HT1080 (cell line): ENCODE measurements at places on chromosomes 5 and 9. TPM values are rescaled to one million over a fixed set of nuclear protein-coding genes. Genes with fewer than 3 reads are reported as not detected.

- DNase-seq: no peak
Measured at GRCh38 chr9:87494970-87495471, 2.6 kb upstream of the DAPK1 start.

GRCh38 chr5:68182534-68182933 is 33.0 kb upstream of the PIK3R1 start:
- DNase-seq: no peak

GRCh38 chr9:37464426-37465248 is 613 bp downstream of the ZBTB5 start:
- no peak for DNase-seq

DNA sequence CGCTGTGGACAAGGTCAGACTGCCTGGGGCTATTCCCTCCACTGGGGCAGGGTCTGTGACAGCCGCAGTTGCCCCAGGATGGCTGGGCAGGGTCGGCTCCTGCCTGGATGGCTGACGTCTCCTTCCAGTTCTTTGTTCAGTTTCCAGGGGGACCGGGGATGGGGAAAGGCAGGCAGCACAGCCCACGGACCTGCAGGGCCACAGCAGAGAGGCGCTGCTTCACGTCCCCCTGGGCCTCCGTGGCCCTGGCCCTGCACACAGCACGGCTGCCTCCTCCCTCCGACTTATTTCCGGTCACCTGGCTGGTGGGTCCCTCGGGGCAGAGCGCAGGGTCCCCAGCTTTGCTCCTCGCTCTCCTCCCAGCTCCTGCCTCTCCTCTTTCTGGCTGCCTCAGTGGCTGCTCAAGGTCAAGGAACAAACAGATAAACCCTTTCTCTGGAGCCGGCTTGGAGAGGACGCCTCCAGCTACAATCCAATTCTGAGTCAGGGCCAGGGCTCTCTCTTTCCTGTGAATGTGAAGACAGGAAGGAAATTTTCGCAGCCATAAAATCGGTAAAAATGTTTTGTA is 169.7 kb downstream of the C9orf50 start:
- DNase-seq: no peak

GRCh38 chr5:140862441-140863295 is 6.1 kb upstream of the PCDHA11 start:
- no peak for DNase-seq

- DNase-seq: no peak
Measured at GRCh38 chr9:88949961-88950340, 41.3 kb upstream of the S1PR3 start.

GRCh38 chr5:138503487-138504270 is 38.4 kb downstream of the EGR1 start:
- DNase-seq: peak; percentile 51

DNA sequence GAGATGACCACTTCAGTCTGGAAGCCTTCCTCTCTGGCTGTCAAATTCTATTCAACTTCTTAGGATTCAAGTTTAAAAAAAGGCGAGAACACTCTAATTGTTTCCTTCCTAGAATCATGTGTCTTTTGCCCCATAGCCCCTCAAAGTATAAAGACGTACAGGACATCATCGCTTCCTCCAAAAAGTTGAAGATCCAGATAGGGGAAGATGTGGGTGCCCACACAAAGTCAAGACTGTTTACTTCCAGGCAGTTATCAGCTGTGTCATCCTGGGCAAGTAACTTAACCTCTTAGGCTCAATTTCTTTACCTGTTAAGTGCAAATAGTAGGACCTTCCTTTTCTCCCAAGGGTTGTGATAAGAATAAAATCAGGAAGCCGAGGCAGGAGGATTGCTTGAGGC is 40.1 kb downstream of the PPARGC1B start:
- DNase-seq: no peak

- no peak for DNase-seq
Measured at GRCh38 chr9:102740578-102740977, 254.6 kb upstream of the CYLC2 start.

GRCh38 chr5:160772854-160773253 is 79.2 kb downstream of the ATP10B start:
- no peak for DNase-seq

DNA sequence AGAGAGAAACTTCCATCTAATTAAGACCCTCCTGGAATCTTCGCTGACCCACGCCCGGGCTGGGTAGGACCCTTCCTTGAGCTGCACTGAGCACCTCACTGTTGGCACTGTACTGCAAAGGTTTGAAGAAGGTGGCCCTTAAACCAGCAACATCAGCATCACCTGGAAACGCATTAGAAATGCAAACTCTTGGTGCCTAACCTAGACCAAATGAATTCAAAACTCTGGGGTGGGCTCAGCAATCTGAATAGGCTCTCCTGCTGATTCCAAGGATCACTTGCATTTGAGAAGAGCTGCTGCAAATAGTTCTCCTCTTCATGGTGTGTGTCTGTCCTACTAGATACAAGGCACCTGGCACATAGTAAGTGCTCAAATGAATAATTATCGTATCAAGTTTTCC is 2.7 kb upstream of the ZNF618 start:
- DNase-seq: no peak

- no peak for DNase-seq
Measured at GRCh38 chr9:70133253-70134208, 89.9 kb downstream of the MAMDC2 start.

GRCh38 chr5:38291355-38291754 is 33.0 kb downstream of the EGFLAM start:
- peak; percentile 4 for DNase-seq

DNA sequence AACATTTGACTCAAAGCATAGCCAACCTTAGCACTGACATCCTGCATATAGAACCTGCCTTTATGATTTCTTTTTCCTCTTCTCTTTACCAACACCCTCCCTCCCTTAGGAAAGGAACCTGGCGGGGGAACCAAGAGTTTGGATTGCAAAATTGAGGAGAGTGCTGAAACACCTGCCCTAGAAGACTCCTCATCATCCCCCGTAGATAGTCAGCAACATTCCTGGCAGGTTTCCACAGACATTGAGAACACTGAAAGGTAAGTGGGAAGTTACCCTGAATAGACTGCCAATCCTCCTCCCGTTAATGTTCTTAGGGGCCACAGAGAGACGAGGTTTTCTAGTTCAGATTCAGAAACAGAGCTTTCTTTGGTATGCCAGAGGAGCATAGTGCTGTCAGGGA is 88.8 kb downstream of the RGS7BP start:
- no peak for DNase-seq

DNA sequence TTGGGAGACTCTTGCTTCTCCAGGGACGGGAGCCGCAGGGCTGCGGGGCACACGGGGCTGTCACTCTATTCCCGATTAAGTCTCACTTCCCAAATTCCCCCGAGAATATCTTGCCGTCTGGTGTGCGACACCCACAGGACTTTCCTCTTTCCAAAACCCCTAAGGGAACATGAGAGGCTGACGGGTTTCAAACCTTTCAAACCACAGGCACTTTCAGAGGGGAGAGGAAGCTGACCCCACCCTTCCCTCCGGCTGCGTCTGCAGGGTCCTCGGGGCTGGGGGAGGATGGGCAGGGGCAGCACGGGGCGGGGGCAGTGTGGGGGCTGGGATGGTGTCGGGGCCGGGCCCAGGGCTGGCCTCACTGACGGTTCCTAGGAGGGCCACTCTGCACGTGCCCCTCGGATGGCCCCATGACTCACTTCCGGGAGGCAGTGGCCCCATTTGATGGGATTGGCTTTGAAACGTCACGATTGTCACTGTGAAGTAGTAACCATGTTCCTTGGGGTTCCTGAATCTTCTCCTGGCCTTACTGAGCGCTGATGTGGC is 38.2 kb downstream of the SLC9A3 start:
- DNase-seq: no peak

DNA sequence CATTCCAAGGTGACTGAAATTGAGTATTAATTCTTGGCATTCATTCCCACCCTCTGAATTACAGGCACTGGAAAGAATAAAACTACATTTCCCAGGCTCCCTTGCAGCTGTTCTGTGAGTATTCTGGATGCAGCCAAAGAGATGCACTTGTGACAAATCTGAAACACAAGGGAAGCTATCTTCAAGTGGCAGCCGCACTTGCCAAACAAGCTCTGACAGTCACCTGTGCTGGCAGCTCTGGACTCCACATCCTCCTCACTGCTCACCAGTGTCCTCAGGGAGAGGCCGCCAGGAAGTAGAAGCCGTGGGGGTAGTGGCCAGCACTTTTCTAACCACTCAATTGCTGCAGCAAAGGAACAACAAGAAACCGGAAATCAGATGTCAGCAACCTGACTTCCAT is 275.0 kb downstream of the NR2F1-AS1 start:
- DNase-seq: peak; percentile 11

- DNase-seq: no peak
Measured at GRCh38 chr9:113395000-113395861, 5.9 kb downstream of the ALAD start.

GRCh38 chr5:158845941-158846340 is 253.8 kb downstream of the EBF1 start:
- no peak for DNase-seq

DNA sequence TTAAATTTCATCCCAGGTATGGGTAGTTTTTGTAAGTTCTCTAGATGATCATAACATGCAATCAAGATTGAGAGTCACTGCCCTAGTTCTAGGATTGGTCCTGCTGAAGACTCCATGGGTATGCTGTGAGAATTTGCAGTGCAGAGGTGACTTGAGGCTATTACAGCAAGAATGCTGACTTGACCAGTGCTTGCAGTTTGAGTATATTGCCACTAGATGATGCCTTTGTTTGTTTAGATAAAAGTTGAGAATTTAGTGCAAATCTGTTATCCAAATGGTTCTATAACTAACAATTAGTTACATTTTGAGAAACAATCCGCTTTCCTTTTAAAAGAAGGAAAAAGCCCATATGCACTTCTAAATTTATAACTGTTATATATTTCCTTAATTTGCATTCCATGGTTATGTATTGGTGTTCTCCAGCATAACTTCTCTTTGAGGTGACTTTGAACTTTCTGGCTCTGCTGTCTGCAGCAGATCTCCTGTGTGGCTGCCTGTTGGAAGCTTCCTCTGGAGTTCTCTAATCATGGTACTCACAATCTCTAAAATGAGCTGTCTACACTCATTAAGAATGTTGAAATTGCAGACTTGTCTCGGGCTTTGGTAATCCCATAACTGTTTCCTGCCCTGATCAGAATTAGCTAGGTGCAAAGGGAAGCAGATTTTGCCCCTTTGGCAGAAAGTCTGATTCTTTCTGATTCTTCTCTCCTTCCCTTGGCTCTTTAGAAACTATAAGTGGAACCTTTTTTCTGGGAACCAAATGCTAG is 24.9 kb downstream of the MELK start:
- peak; percentile 40 for DNase-seq

The PCDHGC3 gene
- total RNA-seq: 36.5 and 44.6 TPM in 2 replicates

The ENTPD2 gene
- not detected in 2 replicates for total RNA-seq

The TEX48 gene
- total RNA-seq: 0.96 TPM in 1 of 2 replicates, not detected in the other

The ZFP37 gene
- total RNA-seq: 0.94 and 1.2 TPM in 2 replicates

The CDHR2 gene
- not detected in 2 replicates for total RNA-seq

The TCF7 gene
- not detected in 2 replicates for total RNA-seq

The ABO gene
- total RNA-seq: not detected in 2 replicates

The PCDHGA1 gene
- total RNA-seq: 0.07 and 0.32 TPM in 2 replicates

The EFNA5 gene
- total RNA-seq: 4.0 and 4.1 TPM in 2 replicates
